ENCODE measurements at places on chromosomes 16 and 17.

DNA sequence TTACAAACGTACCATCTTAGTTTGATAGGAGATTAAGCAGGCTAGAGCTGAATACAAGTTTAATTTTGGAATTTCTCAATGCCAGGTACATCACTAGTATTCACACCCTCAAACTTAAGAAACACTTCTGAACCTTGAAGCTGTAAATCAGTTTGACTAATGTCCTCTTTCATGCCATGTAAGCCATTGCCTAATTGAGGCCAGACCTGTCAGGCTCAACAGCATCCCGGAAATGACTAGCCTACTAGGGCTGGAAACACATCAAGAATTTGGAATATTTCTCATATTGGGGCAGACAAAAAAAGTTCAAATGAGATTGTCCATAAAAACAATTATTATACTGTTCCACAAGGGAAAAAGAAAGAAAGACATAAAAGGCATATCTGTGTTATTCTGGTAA, 1.7 kb downstream of the USP32 start:
- no peaks in the 10 kb centered on the region for H3K27me3 ChIP-seq
- H3K4me1 ChIP-seq, result peaks cover 39% of the 10 kb centered on the region
- peaks cover 13% of the 10 kb centered on the region for H3K36me3 ChIP-seq
- no peak for DNase-seq
- no peak overlapping the region for H3K27ac ChIP-seq

DNA sequence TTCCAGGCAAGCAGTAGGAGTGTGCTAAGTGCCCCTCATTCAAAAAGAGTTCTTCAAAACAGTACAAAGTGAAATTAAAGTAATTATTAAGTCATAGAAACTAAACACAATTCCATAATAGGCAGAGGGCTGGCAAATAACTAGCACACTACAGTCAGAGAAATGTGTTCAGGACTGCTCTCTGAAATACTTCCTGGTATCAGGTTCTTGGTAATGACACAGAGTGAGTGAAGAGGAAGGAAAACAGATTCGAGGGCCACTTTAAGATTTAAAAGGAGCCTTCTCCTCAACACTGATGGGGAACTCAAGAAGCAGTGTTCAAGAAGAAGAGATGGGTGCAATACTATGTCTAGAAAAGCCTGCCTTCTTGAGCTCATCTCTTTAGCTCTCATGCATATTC, 139.2 kb downstream of the TOX3 start:
- H3K4me3 ChIP-seq, result no peak overlapping the region
- H3K27ac ChIP-seq, result no peak overlapping the region
- H3K4me1 ChIP-seq, result no peaks in the 10 kb centered on the region
- DNase-seq, result no peak
- H3K36me3 ChIP-seq, result no peaks in the 10 kb centered on the region

DNA sequence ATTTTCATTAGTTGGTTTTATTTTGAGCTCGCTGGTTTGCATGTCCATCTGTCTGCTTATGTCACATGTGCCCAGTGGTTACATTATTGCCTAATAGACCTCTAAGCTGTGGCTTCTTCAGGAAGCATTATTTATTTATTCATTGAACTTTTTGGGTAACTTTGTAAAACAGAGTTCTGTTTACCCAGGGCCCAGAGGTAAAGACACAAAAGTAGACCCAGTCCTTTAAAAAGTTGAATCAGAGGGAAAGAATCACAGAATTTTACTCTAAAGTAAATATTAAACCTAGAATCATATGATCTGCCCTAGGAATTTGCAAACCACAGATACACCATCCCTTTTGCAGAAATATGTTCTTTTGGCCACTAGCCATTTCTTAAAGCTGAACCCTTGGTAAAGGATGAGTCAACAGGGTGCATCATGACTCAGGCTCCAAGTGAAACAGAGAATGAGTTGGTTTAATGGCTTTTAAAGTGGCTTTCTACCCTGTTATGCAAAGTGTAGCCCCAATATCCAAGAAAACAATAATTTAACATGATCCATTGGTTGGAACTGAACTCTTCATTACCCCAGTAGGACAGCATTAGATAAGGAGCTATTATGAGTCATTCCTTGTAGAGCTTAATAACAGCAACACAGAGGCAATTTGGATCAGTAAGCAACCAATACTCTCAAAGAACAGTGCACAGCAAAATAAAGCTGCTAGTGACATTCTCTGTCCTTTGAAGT, 236.3 kb downstream of the KCNJ2 start:
- no peak overlapping the region for H3K27ac ChIP-seq
- DNase-seq, result no peak
- H3K4me3 ChIP-seq, result no peak overlapping the region
- no peaks in the 10 kb centered on the region for H3K36me3 ChIP-seq

- H3K4me1 ChIP-seq, result peaks cover 92% of the 10 kb centered on the region
- peaks cover 31% of the 10 kb centered on the region for H3K36me3 ChIP-seq
- H3K27ac ChIP-seq, result peak overlapping the region; percentile 93
- DNase-seq, result peak; percentile 41
Observed at GRCh38 chr17:48439110-48439850, 9.3 kb upstream of the SKAP1 start.

DNA sequence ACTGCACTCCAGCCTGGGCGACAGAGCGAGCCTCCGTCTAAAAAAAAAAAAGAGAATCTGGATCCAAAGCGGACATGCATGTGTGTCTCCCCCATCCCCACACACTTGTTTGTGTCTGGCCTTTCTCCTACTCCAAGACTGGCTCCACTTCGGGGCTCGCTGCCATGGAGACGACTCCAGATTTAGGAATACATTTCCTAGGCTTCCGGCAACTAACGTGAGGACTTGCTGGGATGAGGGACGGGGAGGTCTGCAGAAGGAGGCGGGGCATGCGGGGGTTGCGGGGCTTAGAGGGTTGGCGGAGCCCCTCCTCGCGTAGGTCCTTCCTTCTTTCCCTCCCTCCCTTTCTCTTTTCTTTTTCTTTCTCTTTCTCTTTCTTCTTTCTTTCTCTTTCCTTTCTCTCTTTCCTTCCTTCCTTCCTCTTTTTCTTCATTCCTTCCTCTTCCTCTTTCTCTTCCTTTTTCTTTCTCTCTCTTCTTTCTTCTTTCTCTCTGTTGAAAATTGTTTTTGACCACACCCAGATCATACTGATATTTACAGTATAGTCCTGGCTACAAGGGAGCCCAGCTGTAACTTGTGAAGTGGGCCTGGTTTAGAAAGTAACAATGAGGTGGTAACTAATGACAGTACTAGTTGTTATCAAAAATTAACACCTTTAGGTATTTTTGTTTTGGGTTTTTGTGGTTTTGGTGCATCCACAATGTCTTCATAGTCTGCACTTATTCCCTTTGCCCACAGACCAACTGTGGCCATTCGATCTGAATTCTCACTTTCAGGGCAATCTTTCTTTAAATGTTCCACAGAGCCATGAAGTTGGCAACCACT, 25.2 kb downstream of the MIS12 start:
- DNase-seq, result no peak
- H3K4me3 ChIP-seq, result no peak overlapping the region
- H3K27me3 ChIP-seq, result no peaks in the 10 kb centered on the region
- peak overlapping the region; percentile 19 for H3K27ac ChIP-seq
- peaks cover 46% of the 10 kb centered on the region for H3K36me3 ChIP-seq

Measured in activated CD8-positive, alpha-beta T cell treated with anti-CD3 and anti-CD28 coated beads, Interleukin-2, amount 10 ng/mL, durations not matched to agents 7 days and 5 days (primary cell).